C1 segment of cervical spinal cord (tissue), 14 donors: ENCODE measurements at places on chromosomes 4 and X.

DNA sequence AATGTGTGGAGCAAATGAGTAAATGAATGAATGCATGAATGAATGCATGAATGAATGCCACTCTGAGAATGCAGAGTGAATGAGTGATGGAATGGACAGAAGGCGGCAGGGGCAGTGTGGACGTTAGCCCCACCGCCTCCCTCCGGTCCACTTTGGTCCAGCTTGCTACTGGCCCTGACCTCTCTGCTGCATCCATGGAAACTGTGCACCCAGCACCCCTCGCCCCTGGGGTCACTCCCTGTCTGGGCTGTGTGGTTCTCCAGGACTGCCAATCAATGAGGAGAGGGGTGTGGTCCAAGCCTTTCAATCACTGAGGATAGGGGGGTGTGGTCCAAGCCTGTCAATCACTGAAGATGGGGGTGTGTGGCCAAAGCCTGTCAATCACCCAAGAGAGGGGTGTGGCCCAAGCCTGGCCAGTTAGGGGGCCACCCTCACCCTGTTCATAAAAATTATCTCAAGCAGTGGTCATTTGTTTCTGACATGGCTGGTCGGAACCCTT is 39.2 kb upstream of the ASMTL start:
- no peak for DNase-seq

DNA sequence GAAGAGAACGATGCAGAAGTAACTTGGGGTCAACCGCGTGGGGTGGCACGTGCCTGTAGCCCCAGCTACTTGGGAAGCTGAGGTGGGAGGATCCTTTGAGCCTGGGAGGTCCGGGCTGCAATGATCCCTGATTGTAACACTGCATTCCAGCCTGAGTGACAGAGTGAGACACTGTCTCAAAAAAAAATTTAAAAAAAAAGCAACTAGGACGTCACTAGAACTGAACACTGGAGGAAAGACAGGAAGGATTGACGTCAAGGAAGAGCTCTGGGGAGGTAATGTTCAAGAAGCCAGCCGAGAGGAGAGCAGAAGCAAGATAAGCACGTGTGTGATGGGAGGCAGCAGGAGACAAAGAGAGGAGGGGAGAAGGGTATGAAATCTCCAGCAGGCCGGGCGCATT is 28.7 kb downstream of the S100G start:
- DNase-seq, result no peak

DNA sequence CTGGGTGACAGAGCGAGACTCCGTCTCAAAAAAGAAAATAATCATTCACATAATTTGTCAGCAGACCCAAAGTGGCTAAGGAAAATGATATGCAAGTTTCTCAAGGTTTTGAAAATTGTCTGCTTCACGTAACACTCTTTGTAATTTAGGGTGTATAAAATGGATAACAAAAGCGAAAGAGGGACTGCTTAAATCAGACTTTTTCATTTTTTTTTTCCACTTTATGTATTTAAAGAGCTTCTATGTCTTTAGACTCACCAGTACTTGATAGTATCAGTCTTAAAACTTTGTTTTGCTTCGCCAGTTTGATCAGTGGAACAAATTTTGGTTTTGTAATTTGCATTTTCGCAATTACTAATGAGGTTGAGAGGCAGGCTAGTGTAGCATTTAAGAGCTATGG is 34.6 kb downstream of the USP9X start:
- no peak for DNase-seq

- no peak for DNase-seq
These were observed 38.7 kb downstream of the KDM5C start for GRCh38 chrX:53186351-53186750.

DNA sequence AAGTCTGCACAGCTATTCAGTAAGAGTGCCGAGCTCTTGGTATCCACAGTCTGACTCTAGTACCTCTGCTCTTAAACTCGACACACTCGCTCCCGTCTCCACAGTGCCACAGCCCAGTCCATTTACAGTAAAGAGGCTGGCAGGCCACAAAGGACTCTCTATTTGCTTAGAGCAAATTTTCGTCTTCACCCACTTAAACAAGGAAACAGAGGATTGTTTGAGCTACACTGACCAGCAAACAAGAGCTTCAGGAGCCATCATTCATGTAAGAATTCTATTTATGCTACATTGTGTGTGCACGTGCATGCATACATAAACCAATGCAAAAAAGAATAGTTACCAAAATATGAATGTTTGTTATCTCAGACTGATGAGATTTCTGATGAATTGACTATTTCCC is 290.2 kb downstream of the USP46 start:
- no peak for DNase-seq

GRCh38 chr4:124037236-124037635 is 640.6 kb downstream of the SPRY1 start:
- DNase-seq, result no peak

- DNase-seq, result peak; percentile 45
These were observed 645 bp downstream of the AMMECR1 start for GRCh38 chrX:110317061-110317819.

DNA sequence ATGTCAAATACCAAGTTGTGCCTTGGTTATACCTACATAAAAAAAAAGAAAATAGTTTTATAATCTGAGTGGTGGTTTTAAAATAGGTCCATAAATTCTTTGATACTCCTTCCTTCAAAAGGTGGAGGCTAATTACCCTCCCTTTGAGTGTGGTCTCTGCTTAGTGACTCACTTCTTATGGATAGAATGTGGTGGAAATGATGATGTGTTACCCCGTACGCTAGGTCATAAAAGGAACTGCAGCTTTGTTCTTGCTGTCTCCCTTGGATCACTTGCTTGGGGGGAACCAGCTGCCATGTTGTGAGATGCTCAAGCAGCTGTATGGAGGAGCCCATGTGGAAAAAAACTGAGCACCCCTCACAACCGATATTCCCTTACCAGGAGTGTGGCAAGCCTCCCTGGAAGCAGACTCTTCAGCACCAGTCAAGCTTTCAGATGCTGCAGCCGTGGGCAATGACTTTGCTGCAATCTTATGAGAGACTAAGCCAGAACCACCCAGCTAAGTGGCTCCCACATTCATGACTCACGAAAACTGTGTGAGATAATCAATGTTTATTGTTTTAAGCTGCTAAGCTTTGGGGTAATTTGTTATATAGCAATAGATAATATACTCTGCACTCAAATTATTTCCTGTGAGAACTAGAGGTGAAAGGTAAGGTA is 195.0 kb upstream of the GATB start:
- DNase-seq, result no peak

GRCh38 chr4:78481180-78481579 is 70.4 kb upstream of the ANXA3 start:
- DNase-seq, result no peak

DNA sequence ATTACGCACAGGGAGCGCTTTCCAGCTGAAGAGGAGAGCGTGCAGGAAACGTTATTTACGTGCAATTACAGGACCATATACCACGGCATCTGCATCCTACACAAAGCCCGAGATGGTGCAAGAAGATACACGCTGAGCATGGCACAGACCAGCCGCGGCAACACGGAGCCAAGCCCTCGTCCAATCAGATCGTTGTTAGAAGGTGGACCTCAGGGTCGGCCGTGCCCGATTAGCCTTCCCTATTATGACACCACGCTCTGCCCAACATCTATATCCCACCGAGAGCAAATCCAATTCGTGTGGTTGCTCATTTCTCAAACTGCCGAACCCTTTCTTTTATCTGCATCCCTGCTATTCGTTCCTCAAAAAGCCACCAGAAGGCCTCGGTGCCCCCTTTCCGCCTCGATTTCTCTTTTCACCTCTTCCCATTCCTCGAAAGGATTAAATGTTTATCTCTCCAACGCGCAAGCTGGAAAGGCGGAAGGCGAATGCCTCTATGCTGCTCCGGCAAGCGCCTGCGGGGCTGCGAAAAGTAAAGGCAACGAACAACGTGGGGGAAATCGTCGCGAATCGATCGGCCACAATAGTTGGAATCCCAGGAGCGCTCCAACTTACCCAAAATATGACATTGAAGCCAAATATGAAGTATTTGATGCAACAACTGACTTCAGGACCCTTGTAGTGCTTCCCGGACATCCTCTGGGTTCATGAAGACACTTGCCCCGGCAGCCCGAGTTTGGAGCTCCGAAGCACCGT is 702 bp downstream of the TSPAN5 start:
- DNase-seq, result peak; percentile 61

- no peak for DNase-seq
These were observed 120.9 kb upstream of the NOCT start for GRCh38 chr4:138894709-138895108.

GRCh38 chrX:4240541-4241194 is 527.2 kb upstream of the PRKX start:
- DNase-seq, result no peak

DNA sequence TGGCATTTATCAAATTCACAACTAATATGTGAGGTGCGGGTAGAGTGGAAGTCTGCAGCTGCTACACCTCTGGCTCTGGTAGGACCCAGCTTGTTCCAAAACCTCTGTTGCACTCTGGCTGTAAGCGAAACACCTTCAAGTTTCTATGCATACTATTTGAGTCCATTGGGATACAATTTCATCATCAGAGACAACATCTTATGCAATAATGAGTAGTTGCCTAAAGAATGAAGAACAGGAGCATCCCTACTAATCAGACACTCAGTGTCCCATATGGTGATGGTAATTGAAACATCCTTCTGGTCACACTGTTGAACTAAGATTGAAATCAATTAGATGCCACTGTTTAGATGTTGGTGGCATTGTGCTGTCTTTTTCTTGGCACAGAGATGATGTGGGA is 178.4 kb downstream of the MGST2 start:
- no peak for DNase-seq

GRCh38 chr4:140622333-140622958 is 53.7 kb upstream of the UCP1 start:
- no peak for DNase-seq

GRCh38 chr4:3074846-3075651 is 568 bp downstream of the HTT start:
- DNase-seq, result no peak

DNA sequence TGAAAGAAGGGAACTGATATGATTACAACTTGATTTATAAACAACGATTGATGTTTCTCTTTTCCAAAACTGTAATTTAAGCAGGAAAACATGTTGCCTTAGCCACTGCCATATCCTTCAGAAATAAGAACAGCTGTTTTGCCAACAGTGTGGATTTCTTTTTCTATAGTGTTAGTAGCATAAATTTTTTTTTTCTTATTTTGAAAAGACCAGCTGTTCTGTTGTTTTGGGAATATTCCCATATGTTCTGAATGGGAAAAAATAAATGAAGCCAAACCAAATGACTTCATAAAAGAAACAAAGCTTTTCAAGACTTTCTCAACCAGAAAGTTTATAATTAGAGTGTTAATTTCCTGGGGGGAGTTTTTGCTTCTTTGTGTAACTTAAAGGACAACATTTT is 83.9 kb upstream of the ARHGAP24 start:
- DNase-seq, result no peak

GRCh38 chrX:154650221-154650510 is 3.2 kb downstream of the CTAG2 start:
- DNase-seq, result no peak

DNA sequence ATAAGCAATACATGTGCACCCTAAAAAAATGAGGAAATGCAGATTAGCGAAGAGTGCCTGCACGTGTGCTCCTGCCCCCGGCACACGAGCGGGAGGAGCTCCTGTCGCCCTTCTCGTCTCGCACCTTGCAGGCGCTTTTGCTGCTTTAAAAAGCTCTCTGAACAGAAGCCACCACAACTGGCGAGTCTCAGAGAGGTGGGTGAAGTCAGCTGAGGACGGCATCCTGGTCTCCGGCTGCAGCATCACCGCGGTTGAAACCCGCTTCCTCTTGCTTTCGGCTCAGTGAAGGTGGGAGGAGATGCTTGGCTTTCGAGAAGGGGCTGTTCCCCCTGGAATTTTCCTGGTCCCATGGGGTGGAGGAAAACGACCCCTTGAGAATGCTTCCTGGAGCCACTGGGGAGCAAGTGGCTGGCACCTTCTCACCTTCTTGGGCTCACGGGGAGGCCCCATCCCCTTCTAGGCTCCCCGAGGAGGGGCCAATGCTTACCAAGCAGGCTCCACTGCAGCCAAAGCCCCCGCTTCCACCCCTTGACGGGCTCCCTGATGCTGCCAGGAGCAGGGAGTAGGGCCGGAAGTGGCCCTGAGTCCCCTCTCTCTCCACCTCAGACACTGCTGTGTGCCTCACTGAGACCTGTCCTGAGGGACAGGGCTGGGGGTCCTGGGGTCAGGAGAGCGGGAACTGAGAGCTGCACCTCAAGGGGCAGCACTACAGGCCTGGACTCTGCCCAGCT is 29.2 kb upstream of the MXD4 start:
- DNase-seq, result no peak

DNA sequence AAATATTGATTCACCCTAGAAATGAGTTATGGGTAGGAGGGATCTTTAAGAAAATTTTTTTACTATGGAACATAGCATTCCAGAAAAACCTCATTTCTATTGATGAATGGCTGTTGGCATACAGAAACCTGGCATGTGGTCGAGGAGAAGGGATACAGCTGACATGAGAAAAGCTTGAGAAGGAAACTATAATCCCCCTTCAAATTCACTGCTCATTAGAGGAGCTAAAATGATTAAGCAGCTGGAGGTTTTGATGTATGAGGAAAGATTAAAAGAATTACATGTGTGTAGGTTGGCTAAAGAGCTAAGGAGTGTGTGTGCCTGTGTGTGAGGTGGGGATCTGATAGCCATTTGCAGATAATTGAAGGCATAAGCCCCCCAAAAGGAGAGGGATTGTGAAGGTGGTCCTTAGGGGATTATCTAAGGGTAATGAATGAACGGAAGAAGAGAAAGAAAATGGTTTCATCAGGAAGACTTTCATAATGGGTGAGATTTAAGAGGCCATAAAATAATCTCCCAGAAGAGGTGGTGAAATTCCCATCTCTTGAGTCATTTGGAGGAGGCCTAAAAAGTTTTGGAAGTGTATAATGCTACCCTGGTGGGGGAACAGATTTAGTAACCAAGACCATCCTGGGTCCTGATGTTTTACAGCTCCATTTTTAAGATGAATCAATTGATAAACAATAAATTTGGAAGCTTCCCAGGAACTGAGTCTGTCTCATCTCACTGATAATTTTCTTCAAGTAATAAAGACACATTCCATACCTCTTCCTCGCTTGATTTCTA is 272.0 kb upstream of the HAND2 start:
- DNase-seq, result no peak

DNA sequence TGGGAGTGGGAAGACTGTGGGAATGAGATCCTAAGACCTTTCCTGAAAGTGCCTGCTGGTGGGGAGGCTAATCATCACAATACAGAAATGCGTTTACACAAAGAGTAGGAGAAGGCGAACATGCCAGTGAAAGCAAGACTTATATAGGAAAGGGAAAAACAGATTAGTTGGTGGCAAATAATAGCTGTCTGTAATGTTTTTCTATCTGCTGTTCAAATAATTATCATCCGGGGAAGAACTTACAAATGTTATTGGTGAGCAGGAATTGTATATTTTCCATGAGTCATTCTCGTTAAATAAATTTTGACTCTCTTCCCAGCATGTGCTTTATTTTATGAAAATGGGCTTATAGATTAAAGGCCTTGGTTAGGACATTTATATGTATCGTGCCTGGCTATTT is 196.5 kb downstream of the ARHGAP10 start:
- DNase-seq, result no peak

GRCh38 chrX:112800971-112801775 is 39.5 kb downstream of the AMOT start:
- no peak for DNase-seq
